ENCODE measurements at places on chromosomes 5 and 9.
A peak's percentile ranks its signal among the peaks of the same experiment; 100 is the strongest.

DNA sequence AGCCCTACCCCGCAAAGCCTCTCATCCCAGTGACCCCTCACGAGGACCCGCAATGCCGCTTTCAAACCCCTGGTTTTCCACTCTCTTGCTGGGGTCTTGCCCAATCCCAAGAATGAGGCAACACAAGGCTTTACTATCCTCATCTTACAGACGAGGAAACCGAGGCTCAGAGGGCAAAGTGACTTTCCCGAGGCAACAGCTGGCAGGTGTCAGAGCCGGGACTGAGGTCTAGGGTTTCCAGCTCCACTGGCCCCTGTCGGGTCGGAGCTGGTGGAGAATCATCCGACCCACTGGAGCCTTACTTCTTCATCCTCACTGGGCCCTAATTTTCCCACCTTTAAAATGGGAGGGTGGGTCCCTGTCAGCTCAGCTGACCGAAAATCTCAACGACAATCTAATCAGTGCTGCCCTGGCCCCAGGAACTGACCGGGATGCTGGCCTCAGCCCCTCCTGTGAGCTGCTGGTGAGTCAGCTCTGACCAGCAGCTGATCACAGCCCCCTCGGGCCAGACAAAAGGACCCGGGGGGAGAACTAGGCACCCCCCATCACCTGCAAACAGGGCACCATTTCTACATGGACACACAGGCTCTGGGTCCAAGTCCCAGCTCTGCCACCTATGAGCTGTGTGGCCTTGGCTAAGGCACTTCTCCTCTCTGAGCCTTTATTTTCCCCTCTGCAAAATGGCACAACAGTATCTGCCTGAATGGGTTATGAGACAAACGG, 72.7 kb upstream of the STXBP1 start:
- DNase-seq = no peak

GRCh38 chr9:11312966-11313365, 700.2 kb upstream of the PTPRD start:
- peak; percentile 24 for DNase-seq

DNA sequence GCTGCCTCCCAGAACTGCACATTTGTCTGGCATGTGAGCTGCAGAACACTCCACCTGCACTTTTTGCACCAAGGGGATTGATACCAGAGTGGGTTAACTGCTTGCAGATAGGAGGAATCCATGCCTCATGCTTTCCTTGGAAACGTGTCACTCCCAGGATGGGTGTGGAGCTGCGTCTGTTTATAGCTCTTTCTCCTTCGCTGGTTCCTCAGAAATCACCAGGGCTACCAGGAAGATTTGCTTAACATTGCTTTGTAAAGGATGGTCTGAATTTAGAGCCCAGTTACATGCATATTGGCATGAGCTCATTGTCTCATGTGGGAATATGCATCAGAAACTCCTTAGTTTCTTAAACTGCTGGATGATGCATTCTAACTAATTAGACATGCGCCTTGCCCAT, 234.6 kb downstream of the GADD45G start:
- no peak for DNase-seq

DNA sequence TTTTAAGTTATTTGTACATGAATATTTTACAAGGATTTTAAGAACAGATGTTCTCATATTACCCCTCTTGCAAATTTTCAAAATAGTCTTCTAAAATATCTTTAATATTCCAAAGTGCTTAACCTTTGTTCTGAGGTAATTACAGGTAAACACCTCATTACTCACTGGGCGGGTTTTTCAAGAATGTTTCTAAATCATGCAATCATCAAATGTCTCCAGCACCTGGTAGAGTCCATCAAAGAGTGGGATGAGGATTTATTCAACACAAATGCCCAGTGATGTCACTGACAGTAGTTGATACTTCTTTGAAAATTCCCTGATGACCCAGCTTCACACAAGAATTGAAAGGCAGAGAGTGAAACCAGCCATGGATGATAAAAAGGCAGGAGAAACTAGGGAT, 114.4 kb downstream of the SEC61B start:
- DNase-seq = no peak

DNA sequence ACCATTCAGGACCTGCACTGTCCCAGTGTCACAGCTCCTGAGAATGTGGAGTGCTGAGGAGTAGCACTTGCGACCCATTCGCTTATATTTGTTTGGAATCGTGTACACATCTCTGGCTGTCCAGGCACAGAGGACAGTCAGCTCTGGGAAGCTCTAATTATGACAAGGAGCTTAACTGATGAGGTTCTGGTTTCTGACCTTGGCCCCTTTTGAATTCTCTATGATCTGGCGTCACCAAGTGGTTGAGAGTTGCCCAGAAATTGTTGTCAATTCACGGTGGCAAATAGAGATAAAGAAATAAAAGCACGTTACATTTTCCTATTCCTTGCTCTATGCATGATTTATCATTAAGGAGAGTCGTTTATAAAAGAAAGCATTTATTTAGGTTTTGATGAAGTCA, 34.9 kb upstream of the LECT2 start:
- no peak for DNase-seq

- no peak for DNase-seq
These were observed 427 bp downstream of the RBM27 start for GRCh38 chr5:146203872-146204192.

GRCh38 chr5:93236807-93237421, 344.1 kb downstream of the NR2F1-AS1 start:
- no peak for DNase-seq

- no peak for DNase-seq
These were observed 53.4 kb downstream of the VCAN start for GRCh38 chr5:83524991-83525390.

- no peak for DNase-seq
These were observed 86.8 kb downstream of the PTPRD start for GRCh38 chr9:10525972-10526371.

GRCh38 chr5:147578228-147579024, 68.6 kb upstream of the DPYSL3 start:
- no peak for DNase-seq

DNA sequence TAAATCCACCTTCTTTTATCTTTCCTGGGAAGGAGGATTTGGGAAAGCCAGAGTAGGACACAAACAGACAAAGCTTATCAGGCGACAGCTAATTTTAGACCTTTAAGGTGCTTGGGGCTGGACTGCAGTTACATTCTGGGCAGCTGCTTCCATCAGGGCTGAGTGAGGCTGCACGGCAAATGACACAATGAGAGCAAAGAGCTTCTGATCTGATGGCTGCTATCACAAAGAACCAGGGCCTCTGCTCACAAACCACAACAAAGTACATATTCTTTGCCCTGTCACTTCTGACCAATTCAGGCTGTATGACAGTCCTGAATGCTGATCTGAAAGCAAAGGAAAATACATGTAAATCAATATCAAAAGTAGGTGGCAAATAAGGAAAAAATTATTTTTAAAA, 93.1 kb downstream of the MRPS27 start:
- no peak for DNase-seq

- DNase-seq = peak; percentile 19
These were observed 32.7 kb upstream of the ENHO start for GRCh38 chr9:34555500-34555899.

DNA sequence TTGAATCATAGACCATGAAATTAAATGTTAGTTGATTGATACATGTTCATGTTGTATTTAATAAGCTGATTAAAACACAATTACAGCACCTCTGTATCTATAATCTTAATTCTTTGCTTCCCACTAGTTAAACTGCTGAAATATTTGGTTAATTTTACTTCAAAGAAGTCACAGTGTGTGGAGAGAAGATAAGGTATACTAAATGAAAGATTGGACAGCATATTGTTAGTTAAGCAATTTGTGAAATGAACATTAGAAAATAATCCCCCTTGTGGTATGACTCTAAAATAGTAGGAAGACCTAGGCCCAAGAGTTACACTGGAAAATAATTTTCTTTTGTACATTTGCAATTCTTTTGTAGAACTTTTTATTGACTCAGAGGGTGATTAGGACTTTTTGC, 30.3 kb downstream of the MAN2A1 start:
- no peak for DNase-seq

DNA sequence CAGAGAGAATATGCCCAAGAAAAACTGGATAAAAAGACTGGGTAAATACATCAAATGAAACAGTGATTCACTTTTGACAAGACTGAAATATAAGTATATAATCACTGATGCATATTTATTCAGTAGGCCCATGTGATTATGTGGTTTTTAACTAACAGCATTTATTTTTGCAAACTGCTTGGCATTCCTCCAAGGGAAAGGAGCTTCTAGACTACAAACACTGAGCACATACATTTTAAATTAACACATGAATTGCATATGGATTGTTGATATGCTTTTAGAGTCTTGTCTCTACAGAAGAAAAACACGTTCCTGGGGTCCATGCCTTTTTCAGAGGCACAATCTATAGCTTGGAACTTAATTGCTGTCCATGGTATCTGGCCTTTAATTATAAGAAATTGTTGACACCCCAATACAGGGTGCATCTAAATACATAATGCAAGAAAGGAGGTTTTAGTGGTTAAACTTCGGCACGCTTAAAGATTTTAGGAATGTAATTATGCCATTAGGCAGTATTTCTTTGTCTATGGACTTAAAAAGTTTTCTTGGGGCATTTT, 6.9 kb upstream of the MEIKIN start:
- DNase-seq = no peak

DNA sequence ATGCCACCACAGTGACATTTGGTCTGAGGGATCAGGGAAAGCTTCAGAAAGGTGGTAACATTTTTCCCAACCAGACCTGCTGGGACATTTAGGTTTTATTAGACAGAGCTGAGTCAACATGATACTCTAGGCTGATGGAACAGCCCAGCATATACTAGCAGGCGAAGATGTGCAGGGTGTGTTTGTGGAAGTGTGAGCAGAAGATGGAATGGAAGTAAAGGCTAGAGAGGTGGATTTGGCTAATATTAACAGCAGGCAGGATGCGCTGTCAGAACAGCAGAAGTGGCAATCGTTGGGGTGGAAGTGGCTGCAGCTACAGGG, 340.6 kb downstream of the ASTN2 start:
- no peak for DNase-seq

DNA sequence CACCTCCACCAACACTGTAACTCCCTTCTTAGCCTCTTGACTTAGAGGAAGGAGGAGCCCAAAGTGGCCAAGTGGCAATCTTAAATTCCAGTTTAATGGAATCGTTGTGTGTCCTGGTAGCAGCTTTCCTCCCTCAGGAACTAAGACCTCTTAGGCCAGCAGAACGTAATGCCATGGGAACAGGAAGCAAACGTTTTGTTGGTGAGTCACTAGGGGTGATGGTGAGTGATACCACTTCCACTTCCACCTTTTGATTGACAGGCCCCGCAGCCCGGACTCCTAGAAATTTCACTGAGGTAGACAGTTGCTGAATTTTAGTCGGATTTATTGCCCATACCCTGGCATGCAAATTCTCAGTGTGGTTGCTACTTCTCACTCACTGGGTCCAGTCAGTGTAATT, 94.2 kb upstream of the FBN2 start:
- no peak for DNase-seq

DNA sequence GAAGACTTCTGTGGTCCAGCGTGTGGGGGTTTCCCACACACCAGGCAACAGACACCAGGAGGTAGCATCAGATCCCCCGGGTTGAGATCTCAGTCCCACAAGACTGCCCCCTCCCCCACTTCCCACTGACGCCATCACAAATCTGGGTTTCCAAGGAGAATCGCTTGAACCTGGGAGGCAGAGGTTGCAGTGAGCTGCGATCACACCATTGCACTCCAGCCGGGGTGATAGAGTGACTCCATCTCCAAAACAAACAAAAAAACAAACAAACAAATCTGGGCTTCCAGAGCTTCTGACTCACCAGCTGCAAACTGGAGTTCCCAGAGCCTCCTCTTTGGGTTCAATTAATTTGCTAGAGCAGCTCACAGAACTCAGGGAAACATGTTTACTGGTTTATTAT, 4.7 kb upstream of the GBGT1 start:
- no peak for DNase-seq

- DNase-seq = no peak
These were observed 26.5 kb upstream of the ADRB2 start for GRCh38 chr5:148799737-148800527.

- DNase-seq = no peak
These were observed 7.0 kb downstream of the ADAMTS13 start for GRCh38 chr9:133429214-133429613.

DNA sequence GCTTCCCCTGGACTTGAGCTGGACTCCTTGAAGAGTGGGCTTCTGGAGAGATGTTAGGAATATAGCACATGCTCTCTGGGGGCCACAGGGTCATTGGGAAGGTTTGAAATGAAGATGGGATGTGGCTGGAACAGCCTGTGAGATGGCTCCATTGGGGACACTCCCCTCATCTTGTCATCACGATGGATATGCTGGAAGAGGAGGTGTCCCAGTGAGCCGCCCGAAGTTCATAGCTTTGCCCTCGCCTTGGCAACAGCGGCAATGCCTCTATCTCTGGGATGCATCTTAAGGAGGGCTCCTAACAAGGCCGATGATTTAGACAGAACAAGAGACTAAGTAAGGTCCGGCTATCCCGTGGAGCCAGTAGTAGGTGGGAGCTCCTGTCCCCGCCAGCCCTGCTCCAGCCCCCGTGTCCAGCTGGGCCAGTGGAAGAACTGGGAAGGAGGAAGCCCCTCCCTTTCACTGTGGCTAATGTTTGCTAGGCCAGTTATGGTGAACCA, 23.9 kb downstream of the AMBP start:
- no peak for DNase-seq

GRCh38 chr9:126394802-126395201, 68.2 kb downstream of the MVB12B start:
- DNase-seq = no peak

DNA sequence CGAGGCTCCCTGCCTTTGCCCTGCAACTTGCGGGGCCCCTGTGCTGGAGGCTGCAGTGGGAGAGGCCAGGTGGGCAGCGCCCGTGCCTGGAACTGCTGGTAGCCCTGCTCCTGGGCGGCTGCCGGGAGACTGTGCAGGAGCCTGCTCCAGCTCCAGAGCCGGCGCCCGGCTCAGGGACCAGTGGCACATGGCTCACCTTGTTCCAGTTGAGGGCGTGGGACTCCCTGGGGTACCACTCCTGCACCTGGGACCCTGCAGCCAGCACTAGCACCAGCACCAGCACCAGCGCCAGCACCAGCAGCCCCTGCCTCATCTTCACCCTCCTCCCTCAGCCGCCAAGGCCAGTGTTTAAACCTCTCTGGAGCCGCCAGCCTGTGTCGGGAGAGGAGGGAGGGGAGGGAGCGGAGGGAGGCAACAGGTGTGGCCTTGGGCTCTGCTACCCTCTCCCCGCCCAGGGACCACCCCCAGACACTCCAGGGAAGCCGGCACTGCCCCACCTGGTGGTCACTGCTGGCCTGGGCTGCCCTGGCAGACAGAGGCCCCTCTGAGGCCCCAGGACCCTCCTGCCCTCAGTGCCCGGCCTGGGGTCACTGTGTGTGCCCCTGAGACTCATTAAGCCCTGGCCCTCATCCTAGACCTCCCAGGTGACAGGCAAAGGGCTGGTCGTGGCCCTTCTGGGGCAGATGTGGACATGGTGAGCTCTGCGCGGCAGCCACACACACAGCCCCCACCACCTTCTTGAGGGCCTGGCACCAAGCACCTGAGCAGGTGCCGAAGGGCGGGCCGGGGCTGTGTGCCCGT, at the start of gene LCN10:
Gene LCN10, minus strand, starts transcription at position 350 of the 801 bp plus-strand sequence. Its CDS starts 37 bp downstream, at position 313.
- DNase-seq = no peak

DNA sequence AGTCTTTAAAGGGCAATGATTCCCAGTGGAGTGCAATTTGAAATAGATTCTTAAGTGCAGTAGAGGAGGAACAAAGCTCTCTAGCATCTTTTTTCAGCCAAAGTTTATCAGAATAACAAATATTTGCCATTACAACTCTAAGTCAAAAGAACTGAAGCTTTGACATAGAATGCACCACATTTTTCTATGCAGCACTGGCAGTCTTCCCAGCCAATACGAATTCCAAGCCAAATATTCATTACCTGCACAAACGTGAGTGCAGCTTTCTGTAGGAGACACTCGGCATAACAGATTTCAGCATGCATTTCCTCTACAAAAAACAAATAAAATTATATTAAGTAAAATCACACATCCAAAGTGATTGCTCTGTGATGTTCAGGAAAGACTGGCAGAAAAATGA, 103.4 kb downstream of the TTC39B start:
- DNase-seq = no peak

Data from left cardiac atrium (tissue), 4 donors.